ENCODE measurements at places on chromosomes 3 and 15. TPM values are rescaled to one million over a fixed set of nuclear protein-coding genes. Genes with fewer than 3 reads are reported as not detected.

Gene ZIC4
- not detected for total RNA-seq

Gene NPRL2
- 49.6 TPM for total RNA-seq

Gene PAQR5
- total RNA-seq: not detected

Gene GOLGA8O
- 5.3 TPM for total RNA-seq

Gene DHX30
- total RNA-seq: 89.9 TPM

Gene MEIS2
- not detected for total RNA-seq

Gene INKA1
- total RNA-seq: 0.41 TPM

Gene SEC22C
- 50.0 TPM for total RNA-seq

Gene BLM
- total RNA-seq: 57.8 TPM

Gene SMAD6
- 0.43 TPM for total RNA-seq

Gene CLDN1
- 0.39 TPM for total RNA-seq

Gene RLBP1
- total RNA-seq: not detected

Gene ELL3
- total RNA-seq: 1.4 TPM

Gene TOPBP1
- 88.4 TPM for total RNA-seq

Gene SYNPR
- total RNA-seq: not detected

Gene PODXL2
- total RNA-seq: 2.2 TPM

Gene QRICH1
- total RNA-seq: 138 TPM

Gene PIF1
- total RNA-seq: 35.8 TPM

Gene DNAJA4
- total RNA-seq: 39.2 TPM

Gene TGM4
- not detected for total RNA-seq

Gene BNC1
- not detected for total RNA-seq

Gene SUSD5
- not detected for total RNA-seq

Gene TGFBR2
- 43.6 TPM for total RNA-seq

Gene WHAMM
- 9.6 TPM for total RNA-seq

Gene ACTC1
- not detected for total RNA-seq

Gene UBA7
- 218 TPM for total RNA-seq

Gene FGF12
- total RNA-seq: not detected

Gene ATP13A4
- total RNA-seq: 2.7 TPM

Gene PLSCR4
- total RNA-seq: not detected

Gene RBP2
- not detected for total RNA-seq

Gene CCNB2
- total RNA-seq: 75.7 TPM

Gene CFAP20DC
- total RNA-seq: 1.7 TPM

Gene P2RY13
- total RNA-seq: not detected

Gene ANKRD63
- total RNA-seq: not detected

Gene THPO
- not detected for total RNA-seq

Gene KNG1
- total RNA-seq: not detected

Gene UNC13C
- total RNA-seq: not detected

Gene FOXL2NB
- total RNA-seq: not detected

Data from T-helper 2 cell treated with Interferon-gamma antibody and Interleukin-4, amounts not matched to agents 100 ng/mL and 5 ng/mL, for 36 hours (primary cell).